Stimulated activated CD4-positive, alpha-beta T cell treated with anti-CD3 and anti-CD28 coated beads, TNF-alpha, amount 100 ng/mL, for 4 hours (primary cell): ENCODE measurements at places on chromosomes 3 and 15.

DNA sequence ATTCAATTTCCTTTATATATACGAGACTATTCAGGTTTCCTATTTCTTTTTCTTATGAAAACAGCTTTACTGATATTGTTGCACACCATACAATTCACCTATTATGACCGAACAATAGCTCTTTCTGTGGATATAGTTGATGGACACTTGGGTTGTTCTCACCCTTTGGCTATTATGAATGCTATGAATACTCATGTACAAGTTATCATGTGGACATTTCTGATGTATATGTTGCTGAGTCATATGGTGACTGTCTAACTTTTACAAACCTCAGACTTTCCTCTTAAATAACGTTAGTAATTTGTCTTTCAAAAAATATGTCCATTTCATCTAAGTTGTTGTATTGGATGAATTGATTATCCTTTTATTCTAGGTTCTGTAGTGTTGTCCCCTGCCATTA lies 15.7 kb upstream of the USF3 start:
- no peak for DNase-seq

GRCh38 chr3:192449036-192449435 lies 278.3 kb downstream of the FGF12 start:
- DNase-seq, result no peak

- no peak for DNase-seq
Observed at GRCh38 chr3:39638301-39638700, 170.8 kb downstream of the MOBP start.

DNA sequence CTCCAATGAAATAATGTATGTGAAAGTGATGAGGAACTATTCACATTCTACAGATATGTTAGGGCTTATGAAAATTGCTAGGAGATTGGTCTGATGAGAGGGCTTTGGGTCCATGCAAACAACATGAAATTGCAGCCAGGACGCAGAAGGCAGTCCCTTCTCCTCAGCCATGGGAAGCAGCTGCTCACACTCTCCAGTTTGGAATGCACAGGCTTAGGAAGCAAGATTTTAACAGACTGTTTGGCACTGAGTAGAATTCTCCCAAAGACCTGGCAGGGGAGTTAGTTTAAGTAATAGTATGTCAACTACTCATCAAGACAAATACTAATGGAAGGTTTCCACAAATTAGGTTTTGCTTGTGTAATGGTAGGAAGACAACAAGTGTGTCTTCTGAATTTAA lies 500.7 kb upstream of the ARRDC4 start:
- DNase-seq, result no peak

GRCh38 chr15:57328897-57329296 lies 47.4 kb upstream of the CGNL1 start:
- no peak for DNase-seq

DNA sequence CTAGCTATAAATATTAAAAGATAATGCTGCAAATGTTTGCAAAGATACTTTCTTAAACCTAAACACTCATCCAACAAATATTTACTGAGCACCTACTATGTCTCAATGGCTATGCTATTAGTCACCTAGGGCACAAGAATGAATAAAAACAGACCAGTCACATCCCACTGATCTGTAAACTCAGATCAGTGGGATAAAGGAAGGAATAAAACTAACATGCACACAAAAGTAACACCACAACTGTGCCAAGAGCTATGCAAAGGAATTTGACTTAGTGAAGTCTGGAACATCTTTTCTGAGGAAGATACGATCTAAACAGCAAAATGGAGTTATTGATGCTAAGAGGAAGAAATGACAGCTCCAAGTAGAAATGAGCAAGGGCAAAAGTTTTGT lies 56.6 kb downstream of the CBLB start:
- no peak for DNase-seq

DNA sequence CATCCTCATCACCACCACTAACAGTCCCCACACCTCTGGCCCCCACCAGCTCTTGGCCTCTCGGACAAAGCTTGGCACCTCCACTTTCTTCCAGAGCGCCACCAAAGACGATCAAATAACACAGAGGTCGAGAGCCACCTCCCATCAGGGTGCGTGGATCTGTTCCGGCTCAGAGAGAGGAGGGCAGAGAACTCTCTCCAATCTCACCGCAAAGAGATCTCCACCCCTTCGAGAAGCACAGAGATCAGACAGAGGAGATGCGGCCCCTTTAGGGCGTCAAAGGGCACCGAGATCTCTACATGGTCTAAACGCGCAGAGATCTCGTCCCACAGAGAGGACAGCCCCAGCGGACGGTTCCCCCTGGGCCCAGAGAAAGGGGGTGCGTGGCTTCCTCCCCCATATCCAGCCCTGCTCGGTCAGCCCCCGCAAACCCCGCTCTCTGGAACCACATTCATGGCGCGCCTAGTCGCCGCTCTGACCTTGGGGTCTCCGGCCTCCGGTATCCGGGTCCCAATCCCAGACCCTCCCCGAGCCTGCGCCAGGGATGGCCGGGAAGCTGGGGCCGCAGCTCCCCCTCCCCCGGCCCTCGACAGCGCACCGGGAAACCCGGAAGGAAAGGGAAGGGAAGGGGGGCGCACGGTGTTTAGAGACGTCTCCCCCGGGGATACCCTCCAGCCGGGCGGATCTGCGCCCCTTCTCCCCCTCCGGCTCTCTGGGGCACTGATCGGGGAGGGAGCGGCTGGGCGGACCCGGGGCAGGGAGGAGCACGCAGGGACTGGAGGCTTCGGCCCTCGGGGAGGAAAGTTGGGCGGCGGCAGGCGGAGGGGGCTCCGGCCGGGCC lies 608 bp downstream of the SCN5A start:
- DNase-seq, result no peak
